ENCODE measurements at places on chromosomes 13 and 19. TPM values are rescaled to one million over a fixed set of nuclear protein-coding genes. Genes with fewer than 3 reads are reported as not detected.

DNA sequence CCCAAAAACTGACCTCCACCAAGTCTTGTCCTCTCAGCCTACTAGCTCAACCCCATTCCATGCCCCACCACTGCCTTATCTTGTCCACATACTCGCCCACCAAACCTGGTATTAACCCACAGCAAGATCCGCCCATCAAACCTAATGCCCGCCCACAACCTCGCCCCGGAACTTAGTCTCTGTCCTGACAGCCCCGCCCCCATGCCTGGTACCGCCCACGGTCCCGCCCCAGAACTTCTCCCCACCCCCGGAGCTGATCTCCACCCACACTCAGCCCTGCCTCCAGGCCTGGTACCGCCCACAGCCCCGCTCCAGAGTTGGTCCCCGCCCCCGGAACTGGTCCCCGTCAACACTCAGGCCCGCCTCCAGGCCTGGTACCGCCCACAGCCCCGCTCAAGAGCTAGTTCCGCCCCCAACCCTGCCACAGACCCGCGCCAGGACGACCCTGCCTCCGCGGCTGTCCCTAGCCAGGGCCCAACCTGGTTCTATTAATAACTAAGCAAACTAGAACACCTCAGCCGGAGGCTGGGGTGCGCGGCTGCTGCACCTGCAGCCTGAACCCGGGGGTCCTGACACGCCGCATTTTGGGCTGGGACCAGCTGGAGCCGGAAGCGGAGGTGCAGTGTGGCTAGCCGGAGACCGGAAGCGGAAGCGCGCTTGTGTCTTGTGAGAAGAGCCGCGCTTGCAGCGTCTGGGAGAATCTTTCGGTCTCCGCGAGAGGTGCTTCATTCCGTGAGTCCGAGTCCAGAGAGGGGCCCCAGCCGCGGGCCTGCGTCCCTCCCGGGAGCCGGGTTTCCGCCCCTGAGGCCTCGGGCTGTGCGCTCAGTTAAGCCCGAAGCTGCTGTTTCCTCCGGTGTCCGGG, at the start of gene ZNF557:
ZNF557 (plus strand) TSS at position 662 of the 862 bp plus-strand sequence. CDS start 5,372 bp downstream, outside the sequence.
- peak; percentile 91 for DNase-seq

GRCh38 chr19:5961969-5962945, 15.7 kb downstream of the RANBP3 start:
- DNase-seq, result no peak

DNA sequence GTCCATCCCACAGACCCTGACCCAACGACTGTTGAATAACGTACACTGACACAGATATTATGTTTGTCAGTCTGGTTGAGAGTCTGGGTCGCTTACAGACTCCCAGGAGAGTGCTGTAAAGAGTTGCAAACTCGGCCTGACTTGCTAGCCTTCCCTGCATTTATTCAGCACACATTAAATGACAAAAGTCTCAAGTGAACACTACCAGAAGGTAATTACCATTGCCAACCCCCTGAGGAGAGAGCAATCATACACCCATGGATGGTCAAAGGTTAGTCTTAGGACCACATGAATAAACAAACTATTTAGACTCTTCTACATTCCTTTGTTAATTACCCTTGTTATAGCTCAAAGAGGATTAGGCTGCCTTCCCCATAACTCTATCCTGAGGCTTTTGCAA, 1048.6 kb downstream of the PCDH17 start:
- no peak for DNase-seq

DNA sequence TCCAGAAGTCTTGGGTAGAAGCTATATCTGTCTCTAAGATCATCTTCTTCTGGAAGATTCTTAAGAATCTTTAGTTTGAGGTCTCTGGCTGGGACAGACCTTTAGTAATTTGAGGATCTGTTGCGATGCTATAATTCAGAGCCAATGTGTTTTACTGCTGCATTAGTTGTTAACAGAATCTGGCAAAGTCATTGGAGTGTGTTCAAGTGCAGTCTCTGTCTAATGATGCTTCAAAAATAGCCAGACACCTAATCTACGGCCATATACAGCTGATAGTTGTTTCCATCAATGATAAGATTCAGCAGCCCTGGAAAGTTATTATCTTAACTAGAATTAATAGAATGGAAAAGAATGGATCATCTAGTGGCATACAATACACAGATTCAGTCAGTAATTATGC, 72.6 kb downstream of the CDK8 start:
- DNase-seq, result no peak

- DNase-seq, result no peak
These were observed 332.0 kb downstream of the FGF9 start for GRCh38 chr13:22002893-22003292.

DNA sequence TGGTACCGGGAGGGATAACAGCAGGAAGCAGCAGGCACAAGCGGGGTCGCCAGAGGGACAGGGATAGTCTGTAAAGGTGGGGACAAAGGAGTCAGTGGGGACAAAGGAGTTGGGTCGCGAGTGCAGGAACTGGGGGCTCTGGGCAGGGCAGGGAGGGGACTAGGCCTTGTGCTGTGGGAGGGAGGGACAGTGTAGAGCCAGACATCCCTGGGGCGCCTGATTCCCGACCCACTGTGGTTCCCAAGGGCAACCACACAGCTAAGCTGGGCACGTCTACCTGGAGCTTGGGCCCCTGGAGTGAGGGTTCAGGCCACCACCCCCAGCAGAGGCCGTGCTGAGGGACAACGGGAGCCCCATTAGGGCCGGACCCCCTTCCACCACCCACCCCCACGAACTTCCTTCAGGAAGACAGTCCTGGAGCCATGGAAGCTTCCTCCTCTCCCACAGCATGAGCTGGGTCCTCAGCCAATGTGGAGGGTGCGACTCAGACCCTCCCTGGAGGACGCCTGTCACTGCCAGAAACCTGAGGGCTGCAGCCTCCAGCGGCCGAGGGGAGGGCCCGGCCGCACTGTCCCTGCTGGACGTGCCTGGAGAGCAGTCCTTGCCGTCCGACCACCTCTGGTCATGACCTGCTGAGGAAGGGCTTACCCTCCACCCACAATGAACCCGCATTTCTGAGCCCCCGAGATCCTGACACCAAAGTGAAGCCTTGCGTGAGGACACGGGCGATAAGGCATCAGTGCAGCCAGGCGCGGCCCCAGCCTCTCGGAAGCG, 77.9 kb downstream of the SPACA7 start:
- no peak for DNase-seq

GRCh38 chr13:96844195-96844594, 150.1 kb downstream of the OXGR1 start:
- DNase-seq, result no peak

- DNase-seq, result no peak
These were observed 24.0 kb upstream of the TBC1D4 start for GRCh38 chr13:75506018-75506417.

- DNase-seq, result no peak
These were observed 275.6 kb downstream of the DACH1 start for GRCh38 chr13:71591374-71591773.

The LRRC63 gene
- 0.08 TPM for polyA plus RNA-seq

The STARD13 gene
- polyA plus RNA-seq, result 21.8 TPM

The B3GNT8 gene
- 4.9 TPM for polyA plus RNA-seq

All from right renal cortex interstitium (tissue), 3 donors.